Activated CD4-positive, alpha-beta memory T cell treated with anti-CD3 and anti-CD28 coated beads, Interleukin-2, amount 10 ng/mL, durations not matched to agents 7 days and 5 days (primary cell): ENCODE measurements at places on chromosomes 5 and 9. TPM values are rescaled to one million over a fixed set of nuclear protein-coding genes. Genes with fewer than 3 reads are reported as not detected.

DNA sequence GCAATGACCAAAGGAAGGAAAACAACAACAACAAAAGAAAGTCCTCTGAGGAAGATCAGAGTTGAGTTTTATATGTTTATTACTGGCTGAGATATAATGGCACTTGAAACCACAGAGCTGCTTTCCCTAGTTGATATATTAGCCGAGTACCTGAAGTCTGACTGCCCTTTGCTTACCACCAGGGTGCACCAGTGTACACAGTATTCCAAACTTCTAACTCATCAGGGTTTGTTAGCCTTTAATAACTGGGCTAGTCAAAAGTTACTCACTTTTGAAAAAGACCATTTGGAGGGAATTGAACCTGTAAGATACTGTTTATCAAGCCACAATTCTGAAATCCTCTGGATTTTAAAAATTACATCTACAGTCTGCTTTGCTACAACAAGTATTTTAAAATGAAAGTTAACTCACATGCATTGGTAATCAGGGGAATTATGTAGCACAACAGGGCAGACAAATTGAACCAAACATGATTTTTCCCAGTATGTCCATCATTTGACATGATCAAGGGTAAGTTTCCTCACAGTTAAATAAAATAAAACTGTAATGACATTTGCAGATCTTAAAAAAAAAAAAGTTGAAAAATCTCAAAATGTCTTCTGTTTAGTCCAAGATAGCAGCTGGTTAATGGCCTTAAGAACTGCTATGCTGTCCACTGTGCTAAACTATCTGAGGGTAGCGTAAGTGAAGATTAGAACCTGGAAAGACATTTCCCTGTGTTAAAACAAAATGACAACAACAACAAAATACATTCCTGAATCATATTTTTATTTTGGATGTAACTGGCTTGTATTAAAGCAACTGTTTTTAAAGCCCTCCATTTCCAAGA, 57.3 kb upstream of the C6 start:
- no peak overlapping the region for H3K27ac ChIP-seq
- H3K36me3 ChIP-seq = no peaks in the 10 kb centered on the region
- no peak overlapping the region for H3K4me3 ChIP-seq
- no peaks in the 10 kb centered on the region for H3K4me1 ChIP-seq
- no peak for DNase-seq

GRCh38 chr9:109629615-109630014, 131.5 kb upstream of the PTPN3 start:
- H3K36me3 ChIP-seq = no peaks in the 10 kb centered on the region
- H3K4me1 ChIP-seq = no peaks in the 10 kb centered on the region
- H3K27ac ChIP-seq = no peak overlapping the region
- no peak for DNase-seq
- H3K4me3 ChIP-seq = no peak overlapping the region

- no peak overlapping the region for H3K4me3 ChIP-seq
- no peak overlapping the region for H3K27ac ChIP-seq
- DNase-seq = no peak
- H3K4me1 ChIP-seq = no peaks in the 10 kb centered on the region
Observed at GRCh38 chr5:135149229-135149955, 115.4 kb upstream of the PITX1 start.

- no peak overlapping the region for H3K4me3 ChIP-seq
- DNase-seq = no peak
- peaks cover 8% of the 10 kb centered on the region for H3K4me1 ChIP-seq
Observed at GRCh38 chr5:991472-992267, 16.9 kb upstream of the NKD2 start.

Gene DAB2
- total RNA-seq = not detected
